ENCODE measurements at places on chromosomes 1 and 21.

DNA sequence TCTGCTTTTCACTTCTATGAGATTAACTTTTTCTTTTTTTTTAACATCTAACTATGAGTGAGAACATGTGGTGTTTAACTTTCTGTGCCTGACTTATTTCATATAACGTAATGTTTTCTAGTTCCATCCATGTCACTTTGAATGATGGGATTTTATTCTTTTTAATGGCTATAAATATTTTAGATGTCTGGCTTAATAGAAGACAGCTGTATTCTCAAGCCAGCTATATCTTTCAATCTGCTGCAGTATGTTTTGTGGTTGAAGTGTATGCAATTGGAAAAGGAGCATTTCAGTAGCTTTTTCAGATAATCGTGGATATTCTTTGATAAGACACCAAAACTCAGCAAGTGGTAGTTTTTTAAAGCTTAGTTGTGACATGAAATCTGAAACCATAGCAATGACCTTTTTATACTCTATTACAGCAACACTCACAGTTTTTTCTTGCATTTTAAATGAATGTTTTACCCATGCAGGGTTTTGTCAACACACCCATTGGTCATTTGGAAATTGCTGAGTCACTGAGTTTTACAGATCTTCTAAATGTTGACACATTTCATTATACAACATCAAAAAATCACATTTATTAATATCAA, 5.7 kb upstream of the SVBP start:
- no peak for DNase-seq

- no peak for DNase-seq
Measured at GRCh38 chr1:93960641-93961147, 51.5 kb upstream of the GCLM start.

DNA sequence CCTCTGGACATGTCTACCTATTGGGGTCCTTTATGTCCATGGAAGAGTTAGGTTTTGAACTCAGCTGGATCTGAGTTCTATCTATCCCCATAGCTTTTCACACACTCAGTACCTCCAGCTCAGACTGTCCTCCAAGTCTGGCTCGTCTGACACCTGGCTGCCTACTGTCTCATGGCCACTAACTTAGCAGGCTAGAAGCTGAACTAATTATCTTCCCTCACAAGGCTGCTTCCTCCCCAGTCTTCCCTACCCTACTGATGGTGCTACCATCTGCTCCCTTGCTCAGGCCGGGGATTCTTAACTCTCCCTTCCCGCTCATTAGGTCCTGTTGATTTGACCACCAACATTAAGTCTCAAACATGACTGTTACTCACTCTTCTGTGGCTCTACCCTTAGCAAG, 13.4 kb downstream of the VANGL2 start:
- no peak for DNase-seq

- DNase-seq: no peak
Measured at GRCh38 chr1:222452031-222452430, 95.9 kb downstream of the HHIPL2 start.

DNA sequence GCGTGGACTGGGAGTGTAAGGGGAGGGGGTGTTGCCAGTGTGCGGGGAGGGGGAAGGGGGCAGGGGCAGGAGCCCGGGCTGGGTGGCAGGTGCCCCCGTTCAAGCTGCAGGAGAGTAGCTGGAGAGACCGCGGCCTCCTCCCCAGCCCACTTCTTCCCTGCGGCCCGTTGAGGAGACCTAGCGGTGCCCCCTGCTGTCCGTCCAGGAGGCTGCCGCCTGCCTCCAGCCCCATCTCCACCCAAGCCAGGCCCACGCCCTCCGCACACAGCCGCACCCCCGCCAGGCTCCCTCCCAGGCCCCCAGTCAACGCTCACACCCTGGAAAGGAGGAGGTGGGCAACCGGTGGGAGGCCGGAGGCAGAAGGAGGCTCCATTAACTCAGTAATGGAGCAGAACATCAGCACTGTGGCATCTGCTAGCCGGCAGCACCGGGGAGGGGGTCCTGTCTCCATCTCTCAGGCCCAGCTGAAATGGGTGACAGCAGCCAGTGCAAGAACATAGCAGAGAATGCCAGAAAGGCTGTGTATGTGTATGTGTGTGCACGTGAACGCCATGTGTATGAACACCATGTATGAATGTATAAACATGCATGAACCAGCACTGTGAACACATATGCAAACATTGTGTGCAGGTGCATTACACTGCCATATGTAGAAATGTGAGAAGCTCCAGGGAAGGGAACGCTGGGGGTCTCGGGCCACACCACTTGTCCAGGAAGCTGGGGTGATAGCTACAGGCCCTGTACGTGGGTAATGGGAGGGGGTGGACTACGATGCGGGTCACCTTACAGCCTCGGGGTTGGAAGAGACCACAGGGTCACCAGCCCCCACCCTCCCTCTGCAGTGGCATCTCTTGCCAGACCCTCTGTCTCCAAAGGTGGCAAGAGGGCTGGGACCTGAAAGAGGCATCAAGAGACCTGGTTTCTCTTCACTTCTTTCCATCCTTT, 84.6 kb downstream of the SYT2 start:
- peak; percentile 39 for DNase-seq

DNA sequence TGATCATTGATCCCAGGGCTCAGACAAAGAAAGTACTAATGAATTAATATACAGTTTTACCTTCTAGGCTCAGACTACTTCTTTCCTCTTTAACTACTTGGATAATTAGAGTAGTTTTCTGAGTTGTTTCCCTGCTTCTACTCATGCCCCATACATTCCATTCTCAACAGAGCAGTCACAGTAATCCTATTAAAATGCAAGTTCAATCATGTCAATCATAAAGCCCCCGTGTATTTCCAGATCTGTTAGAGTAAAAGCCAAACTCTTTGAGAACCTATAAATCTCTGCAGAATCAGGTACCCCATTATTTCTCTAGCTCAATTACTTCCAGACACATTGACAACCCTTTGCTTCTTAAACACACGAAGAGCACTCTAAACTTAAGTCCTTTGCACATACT, 242.1 kb upstream of the PRMT6 start:
- DNase-seq: no peak

DNA sequence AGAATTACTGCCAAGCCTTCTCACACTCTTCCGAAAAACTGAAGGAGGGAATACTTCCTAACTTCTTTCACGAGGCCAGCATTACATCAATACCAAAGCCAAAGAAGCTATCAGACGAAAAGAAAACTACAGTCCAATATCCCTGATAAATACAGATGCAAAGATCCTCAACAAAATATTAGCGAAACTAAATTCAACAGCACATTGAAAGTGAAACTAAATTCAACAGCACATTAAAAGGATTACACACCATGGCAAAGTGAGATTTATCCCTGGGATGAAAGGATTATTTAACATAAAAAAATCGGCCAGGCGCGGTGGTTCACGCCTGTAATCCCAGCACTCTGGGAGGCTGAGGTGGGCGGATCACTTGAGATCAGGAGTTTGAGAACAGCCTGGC, 176.8 kb downstream of the FAF1 start:
- DNase-seq: no peak

- DNase-seq: no peak
Measured at GRCh38 chr21:14685568-14685967, 139.5 kb upstream of the SAMSN1 start.

- DNase-seq: no peak
Measured at GRCh38 chr1:243802736-243803135, 47.3 kb downstream of the AKT3 start.

GRCh38 chr1:63318201-63318979, 4.0 kb upstream of the FOXD3 start:
- DNase-seq: no peak

GRCh38 chr1:30749691-30750583, 7.6 kb downstream of the LAPTM5 start:
- DNase-seq: no peak

DNA sequence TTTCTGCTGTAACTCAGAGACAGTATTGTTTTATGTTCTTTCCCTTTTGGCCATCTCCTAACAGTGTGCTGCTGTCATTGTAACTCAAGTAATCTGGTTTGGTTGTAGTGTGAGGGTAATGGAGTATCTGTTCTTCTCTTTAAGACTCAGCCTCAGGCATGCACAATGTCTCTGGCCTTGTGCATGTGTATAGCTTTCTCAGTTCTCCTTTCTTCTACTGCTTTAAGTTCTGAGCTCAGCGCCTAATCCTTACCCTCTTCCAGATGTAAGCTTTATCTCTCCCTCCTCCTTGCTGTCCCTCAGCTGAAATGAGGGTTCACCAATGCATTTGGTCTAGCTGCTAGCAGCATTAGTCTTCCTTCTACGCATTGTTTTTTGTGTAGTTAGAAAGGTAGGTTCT, 1420.4 kb upstream of the PRMT6 start:
- DNase-seq: no peak

GRCh38 chr1:193157360-193157759, 29.1 kb downstream of the B3GALT2 start:
- DNase-seq: no peak

GRCh38 chr1:84133479-84133878, 10.6 kb upstream of the PRKACB start:
- no peak for DNase-seq

DNA sequence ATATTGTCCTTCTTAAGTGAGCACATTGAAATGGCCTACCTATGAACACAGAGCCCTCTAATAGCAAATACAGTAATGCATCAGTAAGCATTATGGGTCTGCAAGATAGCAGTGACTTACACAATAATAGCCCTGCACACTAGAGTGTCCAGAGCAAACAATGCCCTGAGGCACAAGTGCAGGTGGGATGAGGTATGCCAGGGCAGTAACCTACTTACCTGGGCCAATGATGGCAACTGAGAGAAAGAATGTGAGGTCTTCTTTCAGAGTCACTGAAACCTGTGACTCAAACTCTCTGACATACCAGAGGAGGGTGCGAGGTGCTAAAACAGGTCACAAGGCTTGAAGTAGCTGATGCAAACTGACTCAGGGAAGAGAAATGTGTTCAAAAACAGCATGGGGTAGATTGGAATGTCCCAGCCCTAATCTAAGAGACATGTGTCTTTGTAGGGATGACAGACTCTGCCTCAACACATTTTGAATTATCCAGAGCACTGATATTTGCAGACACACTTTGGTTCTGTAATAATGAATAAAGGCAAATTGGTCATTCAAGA, 168.5 kb upstream of the RUNX1 start:
- peak; percentile 67 for DNase-seq

DNA sequence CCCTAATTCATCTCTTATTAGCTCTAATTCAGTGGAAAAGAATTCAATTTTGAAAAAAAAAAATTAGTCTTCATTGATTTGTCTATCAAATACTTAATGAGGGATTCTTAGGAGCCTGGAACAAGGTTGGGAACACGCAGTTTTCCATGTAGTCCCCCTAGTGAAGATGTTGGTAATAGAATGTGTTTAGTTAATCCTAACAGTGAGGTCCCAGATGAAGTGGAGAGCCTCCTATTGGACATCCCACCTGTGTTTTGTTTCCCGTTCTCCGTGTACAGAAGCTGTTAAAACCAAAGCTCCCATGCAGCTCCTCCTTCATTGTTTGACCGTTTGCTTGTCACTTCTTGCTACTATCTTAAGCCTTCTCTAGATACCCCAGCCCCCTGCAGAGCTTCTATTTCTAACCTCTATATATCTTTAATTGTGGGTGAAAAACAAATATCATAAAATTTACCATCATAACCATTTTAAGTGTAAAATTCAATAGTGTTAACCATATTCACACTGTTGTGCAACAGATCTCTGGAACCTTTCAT, 67.5 kb downstream of the PCNX2 start:
- no peak for DNase-seq

GRCh38 chr1:116122955-116123757, 12.0 kb downstream of the MAB21L3 start:
- DNase-seq: peak; percentile 93

- no peak for DNase-seq
Measured at GRCh38 chr21:36966821-36967768, 626 bp upstream of the HLCS start.

DNA sequence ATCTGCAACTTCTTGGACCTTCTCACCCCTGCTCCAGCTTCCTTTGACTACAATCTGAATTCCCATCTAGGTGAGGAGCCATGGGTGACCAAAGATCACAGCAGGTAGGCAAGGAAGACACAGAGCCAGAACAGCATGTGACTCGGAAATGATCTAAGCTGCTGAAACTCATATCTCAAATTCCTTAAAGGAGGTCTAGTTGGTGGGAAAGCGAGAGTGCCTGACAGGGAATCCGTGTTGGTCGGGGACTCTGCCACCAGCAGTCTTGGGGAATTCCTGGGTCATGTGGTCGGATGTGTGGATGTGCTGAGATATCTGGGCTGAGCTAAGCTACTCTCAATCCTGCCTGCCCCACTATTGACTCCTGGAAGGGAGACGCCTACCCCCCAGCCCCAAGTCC, 3.2 kb upstream of the NUAK2 start:
- DNase-seq: no peak

- no peak for DNase-seq
Measured at GRCh38 chr1:8763888-8764287, 53.6 kb downstream of the RERE start.

DNA sequence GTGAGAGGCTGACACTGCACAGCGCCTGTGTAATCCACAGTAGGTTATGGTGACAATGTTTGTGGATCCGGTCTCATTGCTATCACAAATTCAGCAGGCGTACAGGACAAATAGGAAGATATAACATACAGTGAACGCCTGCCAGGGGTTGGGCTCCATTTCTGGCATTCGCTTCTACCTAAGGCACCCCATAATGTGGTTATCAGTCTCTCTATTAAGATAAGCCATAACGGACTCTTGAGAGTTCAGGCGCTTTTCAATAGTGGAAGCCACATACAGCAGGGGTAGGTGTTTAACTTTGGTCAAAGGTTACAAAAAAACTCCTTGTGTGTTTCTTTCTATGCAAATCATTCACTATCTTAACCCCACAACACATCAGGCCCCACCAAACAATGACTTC, 72.8 kb downstream of the SIPA1L2 start:
- DNase-seq: no peak

DNA sequence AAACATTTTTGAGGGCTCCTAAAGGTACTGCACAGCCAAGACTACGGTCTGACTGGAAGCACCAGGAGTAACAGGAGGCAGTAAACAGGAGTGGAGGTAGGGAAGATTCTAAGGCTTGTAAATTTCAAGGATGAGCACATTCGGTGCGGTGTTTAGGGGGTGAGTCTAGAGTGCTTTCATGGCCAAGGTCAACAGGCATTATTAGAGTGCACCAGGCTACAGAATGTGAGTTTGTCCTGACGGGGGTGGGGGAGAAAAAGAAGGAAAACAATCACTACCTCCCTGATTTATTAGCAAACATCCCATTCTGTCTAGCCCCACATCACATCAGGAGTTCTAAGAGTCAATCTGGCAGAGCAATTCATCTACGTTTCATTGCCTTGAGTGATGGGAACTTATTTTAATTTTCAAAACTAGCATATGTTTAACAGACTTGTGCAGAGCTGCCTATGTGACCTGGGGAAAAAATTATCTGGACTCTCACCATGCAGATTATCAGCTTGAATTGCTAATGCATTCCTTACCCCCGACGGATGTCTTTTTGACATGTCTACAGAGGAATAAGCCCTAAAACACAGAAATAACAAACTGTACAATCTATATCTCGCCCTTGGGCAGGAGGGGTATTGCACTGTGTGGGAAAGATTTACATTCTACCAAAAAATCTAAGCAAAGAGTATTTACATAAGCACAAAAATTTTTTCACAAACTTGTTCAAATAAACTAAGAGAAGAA, 45.0 kb downstream of the APP start:
- no peak for DNase-seq

- DNase-seq: no peak
Measured at GRCh38 chr1:209622841-209623829, 29.1 kb downstream of the LAMB3 start.

- no peak for DNase-seq
Measured at GRCh38 chr1:73821520-73821919, 376.5 kb downstream of the LRRIQ3 start.

GRCh38 chr21:41772351-41773080, 5.7 kb upstream of the RIPK4 start:
- no peak for DNase-seq
